Kidney tubule cell (primary cell): ENCODE measurements at places on chromosomes 3 and 15.
A peak's percentile ranks its signal among the peaks of the same experiment; 100 is the strongest.

GRCh38 chr3:116179091-116179490 is 266.2 kb downstream of the LSAMP start:
- DNase-seq: no peak

DNA sequence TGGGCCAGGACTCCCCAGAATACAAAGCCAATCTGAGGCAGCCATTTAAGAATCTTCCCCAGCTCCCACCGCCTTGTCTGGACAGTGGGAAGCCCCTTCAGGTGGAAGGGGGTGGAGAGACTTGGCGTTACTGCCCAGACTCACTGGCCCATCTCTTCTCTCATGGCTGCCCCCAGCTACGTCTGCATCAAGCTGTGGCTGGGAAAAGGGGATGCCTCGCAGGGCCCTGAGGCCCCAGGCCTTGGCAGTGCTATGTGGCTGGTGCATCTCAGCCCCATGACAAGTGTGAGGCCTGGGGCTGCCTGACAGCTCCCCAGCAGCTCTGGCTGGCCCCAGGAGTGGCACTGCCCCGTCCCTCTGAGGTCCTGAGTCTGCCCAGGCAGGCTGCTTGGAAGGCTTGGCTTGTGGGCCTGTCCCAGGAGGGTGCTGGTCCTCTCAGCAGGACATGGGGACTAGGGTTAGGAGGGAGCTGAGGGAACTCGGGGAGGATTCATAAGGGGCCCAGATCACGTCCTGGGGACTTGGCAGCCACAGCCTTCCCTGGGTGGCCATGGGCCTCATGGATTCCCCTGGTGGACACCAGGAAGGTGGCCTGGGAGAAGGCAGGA is 20.2 kb upstream of the SLC41A3 start:
- no peak for DNase-seq

GRCh38 chr3:126718561-126719445 is 14.8 kb downstream of the CHCHD6 start:
- DNase-seq: no peak

DNA sequence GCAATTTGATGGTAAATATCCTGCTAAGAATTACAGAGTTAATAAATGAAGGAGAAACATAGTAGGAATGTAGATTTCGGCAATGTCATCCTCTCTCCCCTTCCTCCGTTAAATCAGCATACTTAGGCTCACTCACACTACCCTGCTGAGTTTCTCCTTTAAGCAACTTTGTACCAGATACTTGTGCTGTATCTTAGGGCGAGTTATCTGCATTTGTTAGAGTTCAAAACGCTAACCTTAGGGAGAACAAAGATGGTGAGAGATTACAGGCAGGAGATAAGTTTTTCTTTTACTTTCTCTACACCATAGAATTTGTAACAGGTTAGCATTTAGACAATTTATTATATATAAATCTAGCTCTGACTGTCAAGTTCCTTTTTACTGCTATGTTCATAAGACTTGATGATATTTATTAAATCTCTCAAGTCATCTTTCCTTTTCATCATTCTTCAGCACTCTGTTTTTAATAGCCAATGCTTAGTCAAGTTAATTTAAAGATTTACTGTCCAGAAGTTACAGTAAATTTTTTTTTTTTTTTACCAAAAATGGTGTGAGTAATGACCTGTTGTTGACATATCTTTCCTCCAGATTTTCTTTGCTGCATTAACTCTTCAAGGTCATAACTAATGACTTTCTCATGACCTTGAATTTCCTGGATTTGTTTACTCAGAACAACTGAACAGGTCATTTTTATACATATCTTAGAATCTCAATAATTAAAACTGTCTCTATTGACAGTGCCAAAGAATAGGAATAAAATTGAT is 22.2 kb downstream of the SUCNR1 start:
- no peak for DNase-seq

GRCh38 chr3:32706348-32707025 is 21.5 kb downstream of the CNOT10 start:
- peak; percentile 17 for DNase-seq

DNA sequence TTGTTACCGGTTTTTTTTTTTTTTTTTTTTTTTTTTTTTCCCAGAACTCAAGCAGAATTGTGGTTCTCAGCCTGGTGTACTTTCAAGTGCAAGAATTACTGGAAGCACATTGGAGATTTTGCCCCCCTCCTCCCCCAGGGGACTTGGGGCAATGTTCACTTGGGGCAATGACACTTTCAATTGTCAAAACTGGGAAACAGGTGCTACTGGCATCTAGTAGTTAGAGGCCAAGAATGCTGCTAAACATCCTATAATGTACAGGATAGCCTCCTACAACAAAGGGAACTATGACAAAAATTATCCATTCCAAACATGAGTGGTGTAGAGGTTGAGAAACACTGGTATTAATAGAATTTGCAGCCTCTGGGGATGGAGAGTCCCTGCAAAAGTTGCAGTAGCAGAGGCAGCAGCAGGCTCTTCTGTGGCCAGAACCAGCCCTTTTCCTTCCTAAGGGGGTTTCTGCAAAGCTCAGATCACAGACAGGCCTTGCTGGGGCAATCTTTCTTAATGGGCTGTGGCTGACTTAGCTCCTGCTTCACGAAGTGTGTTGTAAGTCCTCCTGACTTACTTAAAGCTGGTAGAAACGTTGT is 144.3 kb upstream of the MRPS22 start:
- DNase-seq: no peak

DNA sequence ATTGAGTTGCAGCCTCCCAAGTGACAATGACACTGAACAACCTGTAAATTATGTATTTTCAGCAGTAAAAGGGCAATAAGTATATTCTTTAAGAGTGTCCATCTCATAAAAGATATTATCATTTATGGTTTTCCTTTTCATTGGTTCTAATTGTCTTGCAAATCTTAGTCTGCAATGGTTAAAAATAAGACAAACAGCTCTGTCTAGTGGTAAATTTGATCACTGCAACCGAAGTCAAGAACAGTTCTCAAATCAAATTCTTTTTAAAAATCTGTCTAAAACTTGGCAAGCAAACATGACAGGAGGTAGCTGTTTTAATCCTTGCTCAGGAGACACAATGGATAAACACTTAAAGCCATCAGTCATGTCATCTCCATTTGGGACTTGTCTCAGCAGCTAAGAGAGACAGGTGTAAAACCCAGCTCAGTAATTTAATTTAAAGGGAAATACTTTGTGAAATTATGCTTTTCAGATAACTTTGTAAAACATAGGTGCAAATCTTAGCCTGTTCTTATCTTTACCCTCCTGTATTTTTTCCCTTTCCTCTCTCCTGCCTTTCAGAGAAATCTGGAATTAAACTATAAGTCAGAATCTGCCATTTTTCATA is 150.3 kb upstream of the ARHGEF26 start:
- peak; percentile 26 for DNase-seq

- DNase-seq: no peak
Measured at GRCh38 chr3:194275721-194276120, 75.4 kb downstream of the CPN2 start.

GRCh38 chr3:15330031-15330596 is 2.3 kb downstream of the SH3BP5 start:
- DNase-seq: no peak

- peak; percentile 24 for DNase-seq
Measured at GRCh38 chr3:175422744-175423143, 563.6 kb downstream of the NAALADL2 start.

DNA sequence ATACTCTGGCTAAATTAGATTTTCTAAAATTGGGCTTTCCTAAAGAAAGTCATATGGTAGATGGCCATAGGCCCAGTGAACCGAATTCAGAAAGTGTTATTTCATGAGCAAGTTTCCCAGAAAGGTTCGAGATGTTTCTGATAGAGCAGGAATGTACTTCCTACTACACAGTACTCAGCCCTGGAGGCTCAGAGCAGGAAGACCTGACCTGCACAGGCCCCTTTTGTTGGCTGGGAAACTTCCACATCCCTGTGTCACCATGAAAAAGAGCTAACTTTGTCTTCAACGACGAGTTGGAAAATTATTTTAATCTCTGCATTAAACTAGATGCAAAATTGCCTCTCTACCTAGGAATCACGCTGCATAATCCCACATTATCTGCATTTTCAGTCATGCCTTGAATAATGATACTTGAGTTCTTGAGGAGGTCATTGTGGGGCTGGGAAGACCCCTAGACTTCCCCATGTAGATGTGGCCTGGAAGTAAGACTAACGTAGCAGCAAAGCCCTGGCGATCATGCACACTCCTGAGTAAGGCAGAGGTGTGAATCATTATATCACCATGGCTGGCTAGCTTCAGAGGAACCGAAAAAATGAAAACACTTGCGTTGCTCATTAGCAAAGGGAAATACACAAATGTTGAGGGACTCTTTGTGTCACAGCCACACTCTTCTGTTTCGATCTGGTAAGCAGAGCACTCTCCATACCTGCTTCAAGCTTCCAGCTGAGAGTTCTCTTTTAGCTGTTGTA is 47.1 kb downstream of the CMTM7 start:
- DNase-seq: peak; percentile 59

- peak; percentile 2 for DNase-seq
Measured at GRCh38 chr3:182399978-182400737, 393.1 kb upstream of the ATP11B start.

- DNase-seq: no peak
Measured at GRCh38 chr15:89195836-89196235, 25.5 kb downstream of the RLBP1 start.

GRCh38 chr15:98951493-98952320 is 55.9 kb downstream of the PGPEP1L start:
- no peak for DNase-seq

DNA sequence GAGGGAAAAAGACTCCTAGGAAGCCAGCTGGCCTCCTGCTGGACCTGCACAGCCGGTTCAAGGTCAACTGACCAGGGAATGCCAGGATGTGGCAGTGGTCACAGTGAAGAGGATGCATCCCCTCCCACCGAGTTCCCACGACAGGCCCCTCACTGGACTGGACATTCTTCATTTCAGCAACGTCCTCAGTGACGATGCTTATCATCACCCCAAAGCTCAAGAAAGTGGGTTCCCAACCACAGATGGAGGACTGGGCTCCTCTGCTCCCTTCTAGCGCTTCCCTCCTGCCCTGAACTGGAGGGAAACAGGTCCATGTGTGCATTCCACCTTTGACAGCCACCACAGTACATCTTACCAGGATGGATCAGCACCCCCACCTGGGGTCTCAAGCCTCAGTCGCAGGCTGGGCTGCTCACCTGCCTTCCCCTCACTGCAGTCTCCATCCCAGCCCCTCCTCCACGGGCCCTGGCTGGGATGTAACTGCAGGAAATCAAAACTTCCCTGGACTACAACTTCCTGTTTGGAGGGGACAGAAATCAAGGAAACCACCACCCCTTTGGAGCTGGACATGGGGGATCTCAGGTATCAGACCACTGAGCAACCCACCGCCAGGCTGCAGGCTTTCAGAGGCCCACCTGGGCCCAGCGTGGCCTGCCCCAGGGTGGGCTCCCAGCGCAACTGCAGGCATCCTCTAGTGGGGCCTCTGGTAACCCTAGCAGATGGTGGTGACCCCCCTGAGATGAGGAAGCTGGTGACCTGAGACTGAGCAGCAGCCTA is 7.3 kb downstream of the CALML4 start:
- DNase-seq: no peak

DNA sequence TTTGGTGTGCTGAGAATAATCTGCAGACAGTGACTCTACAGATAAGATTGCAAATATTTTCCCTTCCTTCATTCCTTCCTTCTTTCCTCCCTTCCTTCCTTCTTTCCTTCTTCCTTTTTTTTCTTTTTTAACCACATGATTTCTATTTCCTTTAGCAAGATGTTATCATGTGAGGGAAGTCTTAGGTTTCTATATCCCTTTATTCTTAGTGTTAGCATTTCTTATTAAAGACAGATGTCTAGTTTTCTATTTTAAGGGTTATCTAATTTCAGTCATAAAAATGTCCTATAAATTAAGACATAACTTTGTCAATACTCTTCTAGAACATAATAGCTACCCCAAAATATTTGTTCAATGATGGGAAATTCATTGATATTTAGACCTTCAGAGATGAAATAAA is 470.9 kb downstream of the LPP start:
- no peak for DNase-seq

DNA sequence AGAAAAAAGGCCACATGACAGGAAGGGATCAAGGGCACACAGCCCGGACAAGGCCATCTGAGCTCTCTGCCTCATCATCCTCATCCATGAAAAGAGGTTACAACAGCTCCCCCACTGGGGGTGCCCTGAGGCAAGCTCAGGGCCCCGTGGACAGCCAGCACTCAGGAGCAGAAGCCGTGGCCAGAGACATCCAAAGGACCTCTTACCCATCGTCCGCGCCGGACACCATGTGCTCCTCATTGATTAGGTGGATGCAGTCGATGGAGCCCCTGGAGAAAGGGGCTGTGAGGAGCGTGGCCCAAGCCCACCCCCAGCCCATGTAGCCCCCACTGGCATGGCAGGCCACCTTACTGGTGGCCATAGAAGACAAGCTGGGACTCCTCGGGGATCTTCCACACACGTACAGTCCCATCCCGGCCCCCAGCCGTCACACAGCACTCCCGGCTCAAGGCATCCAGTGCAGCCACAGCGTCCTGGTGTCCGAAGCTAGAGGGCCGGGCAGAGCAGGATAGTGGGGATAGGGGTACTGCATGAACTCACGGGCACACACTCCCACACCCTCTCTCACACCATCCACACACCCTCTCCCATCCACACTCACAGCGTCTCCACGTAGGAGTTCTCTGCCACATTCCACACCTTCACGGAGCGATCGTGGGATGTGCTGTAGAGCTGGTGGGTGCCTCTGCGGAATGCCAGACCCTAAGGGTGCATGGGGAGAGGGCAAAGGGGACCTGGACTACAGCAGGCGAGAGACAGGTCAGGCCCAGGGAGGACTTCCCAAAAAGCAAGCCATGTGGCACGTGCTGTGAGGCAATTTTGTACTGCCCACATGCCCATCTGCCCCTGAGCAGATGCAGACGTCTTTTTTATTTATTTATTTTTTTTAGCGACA is 6.5 kb downstream of the RRP9 start:
- no peak for DNase-seq
